ENCODE measurements at places on chromosomes 6 and 20.

- DNase-seq = no peak
These were observed 127.4 kb downstream of the C6orf118 start for GRCh38 chr6:165181951-165182414.

- DNase-seq = no peak
These were observed 29.9 kb downstream of the RAB44 start for GRCh38 chr6:36727505-36728021.

DNA sequence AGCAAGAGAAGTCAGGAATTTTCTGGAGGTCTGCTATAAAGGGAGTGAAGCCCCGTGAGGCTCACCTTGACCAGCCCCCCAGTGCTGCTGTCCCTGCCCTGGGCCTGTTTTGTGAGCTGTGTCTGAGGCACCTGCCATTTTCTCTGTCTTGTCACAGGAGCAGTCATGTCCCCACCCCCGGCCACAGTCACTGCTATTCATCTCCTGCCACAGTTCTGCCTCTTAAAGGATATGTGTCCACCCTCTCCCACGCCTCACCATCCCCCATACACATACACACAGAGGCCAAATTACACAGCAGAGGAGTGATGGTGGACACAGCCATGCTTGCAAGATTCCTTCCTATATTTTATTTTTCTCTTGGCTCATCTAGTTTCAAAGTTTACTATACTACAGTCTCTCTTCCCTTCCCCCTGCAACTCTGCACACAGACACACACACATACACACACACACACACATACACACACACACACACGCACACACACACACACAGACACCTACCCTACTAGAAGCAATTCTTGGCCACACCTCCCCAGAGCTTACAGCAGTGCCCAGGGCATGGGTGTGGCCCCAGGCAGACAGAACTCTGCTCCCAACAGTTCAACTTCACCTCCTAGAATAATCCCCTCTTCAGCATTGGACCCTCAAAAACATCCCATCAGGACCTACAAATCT lies 68.7 kb upstream of the TAB2 start:
- no peak for DNase-seq

GRCh38 chr6:6781172-6781872 lies 192.8 kb downstream of the LY86 start:
- DNase-seq = no peak

GRCh38 chr20:58090161-58090560 lies 138.3 kb downstream of the ANKRD60 start:
- DNase-seq = no peak

- DNase-seq = no peak
These were observed 230.1 kb upstream of the SUPT3H start for GRCh38 chr6:45607798-45608197.

- DNase-seq = no peak
These were observed 1.0 kb upstream of the HELZ2 start for GRCh38 chr20:63574829-63575743.

DNA sequence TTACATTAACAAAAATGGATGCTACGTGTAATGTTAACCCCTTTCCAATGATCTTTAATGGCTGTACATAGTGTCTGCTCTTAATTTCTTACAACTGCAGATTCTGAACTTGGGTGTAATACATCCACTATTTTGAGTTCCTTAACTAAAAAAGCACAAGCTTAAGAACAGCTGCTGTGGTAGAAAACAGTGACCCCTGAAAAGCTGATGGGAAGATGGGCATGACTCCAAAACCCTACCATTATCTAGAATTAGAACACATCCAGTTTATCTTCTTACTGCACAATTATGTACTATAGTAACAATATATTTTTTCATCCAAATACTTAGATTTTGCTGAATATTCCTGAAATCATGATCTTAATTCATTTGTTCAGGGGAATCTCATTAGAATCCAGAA lies 49.3 kb downstream of the LYRM4 start:
- DNase-seq = no peak

- no peak for DNase-seq
These were observed 997 bp upstream of the FBXO30 start for GRCh38 chr6:145815309-145816274.

DNA sequence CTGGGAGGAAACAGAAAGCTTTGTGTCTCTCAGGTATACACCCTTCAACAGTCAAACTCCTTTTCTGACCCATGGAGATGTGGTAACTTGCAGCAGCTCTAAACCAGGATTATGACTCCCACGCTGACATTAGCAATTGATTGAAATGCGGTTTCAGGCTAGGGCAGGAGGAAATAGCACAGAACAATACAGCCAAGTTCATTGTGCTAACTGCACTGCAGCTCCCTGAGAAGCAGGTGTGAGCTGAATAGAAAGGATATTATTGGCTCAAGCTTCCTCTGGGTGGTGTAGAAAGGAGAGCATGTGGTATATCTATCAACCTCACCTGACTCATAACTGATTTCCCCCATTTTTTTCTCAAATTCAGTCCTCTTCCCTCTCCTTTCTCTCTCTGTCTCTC lies 612.3 kb upstream of the BTBD3 start:
- no peak for DNase-seq

- DNase-seq = no peak
These were observed 299.4 kb downstream of the ZFAND3 start for GRCh38 chr6:38118791-38119365.

DNA sequence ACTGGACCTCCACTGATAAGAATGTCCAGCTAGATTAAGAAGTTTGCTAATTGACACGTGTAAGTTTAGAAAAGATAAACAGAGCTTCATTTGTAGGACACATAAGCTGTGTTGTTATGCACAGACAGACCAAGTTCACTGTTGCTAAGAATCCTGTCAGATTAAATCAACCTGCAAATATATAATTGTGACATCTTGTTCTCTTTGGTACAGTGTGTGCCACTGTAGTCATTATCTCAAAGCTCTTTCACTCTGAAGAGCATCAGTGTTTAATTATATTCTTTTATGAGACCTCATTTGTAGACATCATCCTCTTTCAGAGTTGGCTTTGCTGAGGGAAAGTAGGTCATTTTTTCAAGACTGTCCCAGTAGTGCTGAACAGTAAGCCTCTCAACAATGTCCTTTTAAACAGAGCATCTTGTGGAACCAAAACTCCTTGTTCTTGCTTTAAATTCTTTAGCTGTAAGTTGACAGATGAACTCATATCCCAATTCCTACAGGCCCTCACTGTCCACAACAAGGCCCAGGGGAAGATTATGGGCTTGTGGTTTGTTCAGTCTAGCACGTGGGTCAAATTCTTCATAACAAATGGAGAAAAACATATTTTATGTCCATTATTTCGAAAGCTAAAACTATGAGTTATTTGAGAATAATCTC lies 252.4 kb downstream of the HDGFL1 start:
- no peak for DNase-seq

- no peak for DNase-seq
These were observed 235.8 kb upstream of the KCNG1 start for GRCh38 chr20:51258582-51259165.

DNA sequence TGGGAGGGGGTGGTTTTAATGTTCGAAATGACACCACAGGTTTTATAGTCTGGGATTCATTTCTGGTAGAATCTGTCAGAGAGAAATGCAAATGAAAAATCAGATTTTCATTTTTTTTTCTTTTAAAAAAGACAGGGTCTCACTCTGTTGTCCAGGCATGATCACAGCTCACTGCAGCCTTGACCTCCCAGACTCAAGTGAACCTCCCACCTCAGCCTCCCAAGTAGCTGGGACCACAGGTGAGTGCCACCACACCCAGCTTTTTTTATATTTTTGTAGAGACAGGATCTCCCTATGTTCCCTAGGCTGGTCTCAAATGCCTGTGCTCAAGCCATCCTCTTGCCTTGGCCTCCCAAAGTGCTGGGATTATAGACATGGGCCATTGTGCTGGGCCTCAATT lies 2.4 kb upstream of the ADNP start:
- DNase-seq = no peak

DNA sequence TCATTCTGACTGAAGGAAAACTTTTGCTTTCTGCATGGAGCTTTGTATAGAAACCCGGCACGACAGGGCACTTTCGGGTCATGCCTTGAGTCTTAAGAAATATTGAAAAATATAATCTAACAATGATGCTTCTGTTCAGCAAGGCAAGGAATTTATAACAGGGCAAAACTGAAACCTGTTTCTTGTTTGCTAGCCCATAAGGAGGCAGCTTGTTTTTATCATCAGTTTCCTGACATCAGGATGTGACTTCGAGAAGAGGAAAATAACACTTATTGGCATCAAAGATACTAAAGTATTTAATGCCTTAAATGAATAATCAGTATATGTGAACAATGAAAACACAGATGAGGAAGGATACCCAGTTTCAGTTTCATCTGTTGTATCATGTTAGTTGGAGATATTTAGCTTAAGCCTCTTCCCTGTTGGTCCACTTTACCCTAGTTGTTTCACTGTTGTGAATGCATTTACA lies 146.5 kb downstream of the CDKAL1 start:
- DNase-seq = no peak

GRCh38 chr20:37565134-37565811 lies 37.6 kb upstream of the BLCAP start:
- no peak for DNase-seq

DNA sequence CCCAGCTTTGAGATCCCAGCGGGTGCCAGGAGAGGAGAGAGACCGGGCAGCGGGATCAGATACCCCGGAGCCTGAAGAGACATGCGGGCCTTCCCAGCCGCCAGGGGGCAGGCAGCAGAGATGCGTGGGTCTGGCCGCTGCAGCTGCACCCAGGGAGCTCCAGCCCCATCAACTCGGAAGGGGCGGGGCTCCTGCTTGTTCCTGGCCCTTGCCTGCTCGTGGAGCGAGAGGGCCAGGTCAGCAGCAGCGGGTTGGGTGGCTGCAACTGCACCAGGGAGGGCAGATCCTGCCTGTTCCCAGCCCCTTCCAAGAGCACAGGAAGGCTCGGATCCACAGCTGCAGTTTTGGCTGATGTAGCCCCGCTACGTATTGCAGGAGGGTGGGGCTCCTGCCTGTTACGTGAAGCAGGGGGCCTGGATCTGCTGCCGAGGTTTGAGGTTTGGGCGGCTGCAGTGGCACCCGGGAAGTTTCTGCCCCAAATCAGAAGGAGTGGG lies 532.8 kb downstream of the RFPL4B start:
- no peak for DNase-seq

GRCh38 chr20:57190536-57191264 lies 75.7 kb downstream of the BMP7 start:
- DNase-seq = no peak

Data from hippocampal formation (tissue), 2 donors.